ENCODE measurements at places on chromosomes 7 and 10.

GRCh38 chr7:95897557-95898251, 125.3 kb downstream of the DYNC1I1 start:
- peak; percentile 52 for DNase-seq

DNA sequence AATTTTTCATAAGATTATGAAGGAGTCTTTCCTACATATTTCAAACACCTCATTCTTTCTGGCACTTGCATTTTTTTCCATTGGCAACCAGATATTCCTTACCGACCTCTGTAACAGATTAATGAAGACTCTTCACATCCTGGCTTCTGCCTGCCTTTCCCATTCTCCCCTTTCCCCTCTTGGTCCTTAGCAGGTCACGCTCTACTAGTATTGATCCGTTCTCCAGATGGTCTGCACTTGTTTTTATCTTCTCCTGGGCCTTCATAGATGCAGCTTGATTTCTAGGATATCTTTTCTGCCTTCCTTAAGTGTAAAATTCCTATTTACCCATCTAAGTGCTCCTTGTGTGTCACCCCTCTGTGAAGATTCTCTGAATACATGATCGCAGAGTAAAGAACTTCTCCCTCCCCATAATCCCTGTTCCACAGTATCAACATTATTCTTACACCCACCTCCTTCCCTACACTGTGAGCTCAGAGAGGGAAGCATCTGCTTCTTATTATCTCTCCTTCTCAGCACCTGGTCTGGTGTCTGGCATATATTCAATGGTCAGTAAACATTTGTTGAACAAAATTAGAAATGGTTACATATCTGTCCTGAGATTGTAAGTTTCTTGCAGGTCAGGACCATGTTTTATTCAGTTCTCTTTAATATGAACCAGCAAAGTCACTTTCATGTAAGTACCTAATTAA, 654.2 kb downstream of the REEP3 start:
- DNase-seq, result no peak

GRCh38 chr10:3077940-3078630, 10.7 kb downstream of the PFKP start:
- DNase-seq, result peak; percentile 91

- DNase-seq, result no peak
Observed at GRCh38 chr10:5906651-5907050, 16.6 kb downstream of the FBH1 start.

DNA sequence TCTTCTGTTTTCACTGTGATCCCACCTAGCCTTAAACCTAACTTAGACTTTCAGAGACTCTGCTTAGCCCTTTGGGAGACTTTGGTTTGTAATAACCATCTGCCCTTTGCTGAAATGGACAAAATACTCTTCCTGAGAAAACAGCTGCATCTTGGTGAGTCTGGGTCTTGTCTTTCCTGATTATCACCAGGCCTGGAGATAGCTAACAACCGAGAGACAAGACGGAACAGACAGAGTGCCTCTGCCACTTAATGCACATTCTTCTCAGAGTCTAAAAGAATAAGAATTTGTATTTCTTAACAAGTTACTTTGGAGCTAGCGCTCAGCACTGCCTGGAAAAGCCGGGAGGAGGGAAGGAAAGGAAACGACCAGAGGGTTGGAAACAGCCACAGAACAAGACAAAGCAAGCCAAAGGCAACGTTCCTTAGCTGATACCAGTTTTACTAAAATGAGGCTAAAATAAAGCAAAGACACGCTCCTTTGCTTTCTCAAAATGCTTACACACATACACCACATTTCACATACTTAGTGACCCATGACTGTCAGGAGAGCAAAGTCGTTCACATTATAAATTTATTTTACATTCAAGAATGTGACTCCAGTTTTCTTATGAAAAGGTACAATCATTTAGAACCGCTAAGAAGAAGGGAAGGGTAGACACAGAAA, 70.3 kb upstream of the DGKI start:
- DNase-seq, result no peak

DNA sequence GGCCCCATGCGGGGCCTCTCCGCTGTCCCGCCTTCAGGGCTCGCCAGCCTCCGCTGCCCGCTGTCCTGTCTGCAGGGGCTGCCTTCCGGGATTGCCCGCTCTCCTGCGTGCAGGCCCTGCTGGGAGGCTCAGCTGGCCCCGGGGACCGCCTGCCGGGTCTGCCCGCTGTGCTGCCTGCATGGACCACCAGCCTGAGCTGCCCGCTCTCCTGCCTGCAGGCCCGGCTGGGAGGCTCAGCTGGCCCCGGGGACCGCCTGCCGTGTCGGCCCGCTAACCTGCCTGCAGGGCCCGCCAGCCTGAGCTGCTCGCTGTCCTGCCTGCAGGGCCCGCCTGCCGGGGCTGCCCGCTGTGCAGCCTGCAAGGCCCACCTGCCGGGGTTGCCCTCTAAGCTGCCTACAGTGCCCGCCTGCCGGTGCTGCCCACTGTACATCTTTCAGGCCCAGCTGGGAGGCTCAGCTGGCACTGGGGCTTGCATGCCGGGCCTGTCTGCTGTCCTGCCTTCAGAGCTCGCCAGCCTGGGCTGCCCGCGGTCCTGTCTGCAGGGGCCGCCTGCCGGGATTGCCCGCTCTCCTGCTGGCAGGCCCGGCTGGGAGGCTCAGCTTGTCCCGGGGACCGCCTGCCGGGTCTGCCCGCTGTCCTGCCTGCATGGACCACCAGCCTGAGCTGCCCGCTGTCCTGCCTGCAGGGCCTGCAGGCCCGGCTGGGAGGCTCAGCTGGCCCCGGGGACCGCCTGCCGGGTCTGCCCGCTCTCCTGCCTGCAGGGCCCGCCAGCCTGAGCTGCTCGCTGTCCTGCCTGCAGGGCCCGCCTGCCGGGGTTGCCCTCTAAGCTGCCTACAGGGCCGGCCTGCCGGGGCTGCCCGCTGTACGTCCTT, 165.1 kb downstream of the GLRX3 start:
- DNase-seq, result peak; percentile 79

DNA sequence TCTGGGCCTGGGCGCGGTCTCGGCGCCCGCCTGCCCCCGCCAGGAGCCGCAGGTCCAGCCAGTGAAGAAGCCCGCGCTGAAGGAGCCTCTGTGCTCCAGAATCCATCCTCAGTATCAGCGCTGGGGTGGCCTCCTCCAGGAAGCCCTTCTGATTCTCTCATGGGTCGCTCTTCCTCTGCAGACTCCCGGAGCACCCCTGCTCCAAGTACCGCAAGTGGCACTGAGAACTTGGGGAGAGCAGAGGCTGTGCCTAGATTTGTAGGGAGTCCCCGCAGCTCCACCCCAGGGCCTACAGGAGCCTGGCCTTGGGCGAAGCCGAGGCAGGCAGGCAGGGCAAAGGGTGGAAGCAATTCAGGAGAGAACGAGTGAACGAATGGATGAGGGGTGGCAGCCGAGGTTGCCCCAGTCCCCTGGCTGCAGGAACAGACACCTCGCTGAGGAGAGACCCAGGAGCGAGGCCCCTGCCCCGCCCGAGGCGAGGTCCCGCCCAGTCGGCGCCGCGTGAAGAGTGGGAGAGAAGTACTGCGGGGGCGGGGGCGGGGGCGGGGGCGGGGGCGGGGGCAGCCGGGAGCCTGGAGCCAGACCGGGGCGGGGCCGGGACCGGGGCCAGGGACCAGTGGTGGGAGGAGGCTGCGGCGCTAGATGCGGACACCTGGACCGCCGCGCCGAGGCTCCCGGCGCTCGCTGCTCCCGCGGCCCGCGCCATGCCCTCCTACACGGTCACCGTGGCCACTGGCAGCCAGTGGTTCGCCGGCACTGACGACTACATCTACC, at the start of gene ALOX5:
Gene ALOX5 (plus strand): TSS at position 641 of the 774 bp plus-strand sequence. CDS start 64 bp downstream, at position 705.
- peak; percentile 66 for DNase-seq

- DNase-seq, result peak; percentile 53
Observed at GRCh38 chr7:123666492-123666891, 10.8 kb downstream of the LMOD2 start.

GRCh38 chr7:127337581-127337980, 54.9 kb downstream of the ZNF800 start:
- DNase-seq, result no peak
